ENCODE measurements at places on chromosomes 12 and 14. TPM values are rescaled to one million over a fixed set of nuclear protein-coding genes. Genes with fewer than 3 reads are reported as not detected.

DNA sequence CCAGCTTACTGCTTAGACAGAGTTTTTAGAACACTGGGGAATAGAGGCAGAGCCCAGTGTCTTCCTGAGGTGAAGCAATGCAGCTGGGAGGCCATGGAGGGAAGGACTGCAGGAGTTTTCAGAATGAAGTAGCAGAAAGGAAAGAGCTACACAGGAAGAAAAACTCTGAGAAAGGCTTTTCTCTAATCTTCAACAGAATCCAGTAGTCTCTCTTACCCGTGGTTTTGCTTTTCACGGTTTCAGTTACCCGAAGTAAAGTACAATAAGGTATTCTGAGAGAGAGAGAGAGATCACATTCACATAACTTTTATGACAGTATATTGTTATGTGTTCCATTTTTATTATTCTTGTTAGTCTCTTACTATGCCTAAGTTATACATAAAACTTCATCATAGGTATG lies 761.6 kb downstream of the BCL11B start:
- no peak for DNase-seq

GRCh38 chr12:23127701-23128100 lies 502.7 kb downstream of the ETNK1 start:
- DNase-seq = no peak

GRCh38 chr14:64658201-64658600 lies 46.0 kb upstream of the PLEKHG3 start:
- no peak for DNase-seq

SLCO1B3 gene
- not detected for total RNA-seq

- DNase-seq = no peak
Observed at GRCh38 chr12:108720757-108721514, 10.4 kb downstream of the CORO1C start.

SDR9C7 gene
- total RNA-seq = not detected

- no peak for DNase-seq
Observed at GRCh38 chr12:66241061-66242043, 52.3 kb downstream of the IRAK3 start.

GRCh38 chr12:6392504-6392903 lies 8.5 kb downstream of the LTBR start:
- no peak for DNase-seq

PPP1R36 gene
- total RNA-seq = 0.47 TPM

GRCh38 chr14:77043984-77044485 lies 15.5 kb upstream of the IRF2BPL start:
- DNase-seq = no peak

DNA sequence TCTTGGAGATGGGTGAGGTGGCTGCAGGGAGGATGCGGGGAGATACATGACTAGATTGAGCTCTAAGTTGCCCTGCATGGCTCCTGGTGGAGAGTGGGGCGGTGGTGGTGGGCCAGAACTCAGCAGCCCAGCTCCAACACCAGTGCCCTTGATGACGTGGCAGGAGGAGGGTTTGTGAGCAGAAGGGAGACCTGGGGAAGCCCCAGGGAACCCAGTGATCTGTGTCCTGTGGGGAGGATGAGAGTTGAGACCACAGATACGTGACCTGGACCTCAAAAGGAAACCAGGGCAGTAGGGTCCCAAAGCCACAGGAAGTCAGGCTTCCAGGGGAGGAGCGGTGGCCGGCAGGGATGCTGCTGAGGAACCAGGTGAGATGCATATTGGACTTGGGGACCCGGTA lies 989.1 kb upstream of the TMEM132C start:
- no peak for DNase-seq

DNA sequence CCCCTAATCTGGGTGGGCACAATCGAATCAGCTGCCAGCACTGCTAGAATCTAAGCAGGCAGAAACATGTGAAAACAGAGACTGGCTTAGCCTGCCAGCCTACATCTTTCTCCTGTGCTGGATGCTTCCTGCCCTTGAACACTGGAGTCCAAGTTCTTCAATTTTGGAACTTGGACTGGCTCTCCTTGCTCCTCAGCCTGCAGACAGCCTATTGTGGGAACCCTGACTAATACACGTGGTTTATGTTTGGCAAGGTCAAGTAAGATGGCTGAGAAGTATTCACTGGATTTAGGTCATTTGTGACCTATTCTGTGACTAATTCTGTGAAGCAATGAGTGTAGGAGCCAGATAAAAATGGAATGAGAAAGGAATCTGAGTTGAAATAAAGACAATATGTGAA lies 11.0 kb downstream of the GPR135 start:
- no peak for DNase-seq

- no peak for DNase-seq
Observed at GRCh38 chr12:132458846-132459641, 30.9 kb upstream of the FBRSL1 start.
